ENCODE measurements at places on chromosomes 11 and 22. TPM values are rescaled to one million over a fixed set of nuclear protein-coding genes. Genes with fewer than 3 reads are reported as not detected.

- DNase-seq, result no peak
Observed at GRCh38 chr11:22728600-22729389, 62.4 kb downstream of the GAS2 start.

GNG3 gene
- not detected for total RNA-seq

RAB39A gene
- not detected for total RNA-seq

DNA sequence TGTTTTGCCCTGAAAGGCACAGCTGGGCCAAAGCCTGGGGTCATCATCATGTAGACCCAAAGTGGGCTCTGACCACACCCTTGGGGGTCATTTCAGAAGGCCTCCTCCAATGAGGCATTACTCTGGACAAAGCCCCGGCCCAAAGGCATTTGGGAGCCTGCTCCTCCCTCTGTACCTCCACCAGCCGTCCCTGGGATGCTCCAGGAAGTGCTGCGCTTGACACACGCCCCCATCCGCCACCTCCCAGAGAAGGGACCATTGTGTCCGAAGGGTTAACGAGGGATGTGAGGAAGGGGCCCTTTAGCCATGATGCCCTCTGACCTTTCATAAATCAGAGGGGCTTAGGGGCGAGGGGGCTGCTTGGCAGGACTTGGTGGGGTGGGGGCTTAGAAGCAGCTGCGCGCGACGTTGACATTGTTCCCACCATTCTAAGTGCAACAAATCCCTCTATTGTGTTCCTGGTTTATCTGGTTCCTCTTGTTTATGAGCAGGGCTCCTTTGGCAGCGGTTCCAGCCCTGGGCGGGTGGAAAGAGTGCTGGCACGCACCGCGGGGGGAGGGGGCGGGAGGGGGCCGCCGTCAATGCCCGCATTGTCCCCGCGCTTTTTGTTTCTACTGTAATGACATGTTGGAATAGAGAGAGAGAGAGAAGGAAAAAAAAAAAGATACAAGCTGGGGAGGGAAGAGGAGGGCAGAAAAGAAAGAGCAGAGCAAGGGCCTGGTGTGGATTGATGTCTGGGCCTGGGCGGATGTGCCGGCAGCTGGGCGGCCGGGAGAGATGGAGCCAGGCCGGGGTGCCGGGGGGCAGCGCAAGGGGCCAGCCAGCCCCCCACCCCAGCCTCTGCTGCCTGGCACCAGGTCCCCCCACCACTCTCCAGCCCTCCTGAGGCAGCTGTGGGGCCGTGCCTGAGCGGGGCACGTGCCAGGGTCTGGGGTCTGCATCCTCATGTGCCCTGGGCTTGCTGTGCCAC is 32.1 kb upstream of the SOX10 start:
- DNase-seq, result peak; percentile 25

DNA sequence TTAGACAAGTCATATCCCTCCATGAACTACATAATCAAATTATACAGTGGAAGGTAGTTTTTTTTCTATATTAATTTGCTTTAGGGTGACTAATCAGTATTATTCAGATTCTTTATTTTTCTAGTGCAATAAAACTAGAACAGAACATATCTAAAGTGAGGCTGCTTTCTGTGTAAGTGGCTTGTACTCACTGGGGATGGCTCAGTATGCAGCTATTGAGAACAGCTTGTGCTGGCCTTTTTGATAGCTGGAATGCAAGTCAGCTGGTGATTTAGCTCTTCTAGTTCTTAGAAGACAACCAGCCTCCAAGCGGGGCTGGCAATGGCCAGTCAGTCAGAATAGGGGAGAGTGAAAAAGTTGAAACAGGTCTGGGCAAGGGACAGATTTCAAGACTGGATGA is 119.4 kb downstream of the BLID start:
- no peak for DNase-seq

C11orf52 gene
- 6.3 TPM for total RNA-seq

POU2AF2 gene
- total RNA-seq, result 6.3 TPM

DNA sequence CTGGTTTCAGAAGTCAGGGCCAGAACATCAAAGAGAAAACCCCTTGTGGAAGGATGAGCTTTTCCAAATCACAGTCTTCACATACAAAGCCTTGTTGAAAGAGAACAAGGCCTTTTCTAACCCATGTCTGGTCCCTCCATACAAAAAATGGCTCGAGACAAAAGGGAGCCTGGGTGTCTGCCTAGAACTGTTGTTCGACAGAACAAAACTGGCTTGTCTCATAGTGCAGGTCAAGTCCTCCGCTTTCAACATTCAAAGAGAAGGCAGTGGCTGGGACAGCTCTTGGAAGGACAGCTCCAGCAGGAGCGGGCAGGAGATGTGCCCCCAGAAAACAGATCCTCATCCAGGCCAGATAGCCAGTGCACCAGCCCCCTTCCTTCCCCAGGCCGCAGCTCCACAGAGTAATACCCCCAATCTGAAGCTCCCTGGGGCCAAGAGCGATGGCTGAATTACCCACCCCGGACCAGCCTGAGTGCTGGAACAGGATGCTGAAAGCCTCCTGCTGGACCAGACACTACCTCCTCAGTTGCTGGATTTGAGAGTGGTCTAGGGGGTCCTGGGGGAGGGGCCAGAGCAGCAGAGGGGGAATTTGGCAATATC is 27.6 kb downstream of the USH1C start:
- no peak for DNase-seq

DNA sequence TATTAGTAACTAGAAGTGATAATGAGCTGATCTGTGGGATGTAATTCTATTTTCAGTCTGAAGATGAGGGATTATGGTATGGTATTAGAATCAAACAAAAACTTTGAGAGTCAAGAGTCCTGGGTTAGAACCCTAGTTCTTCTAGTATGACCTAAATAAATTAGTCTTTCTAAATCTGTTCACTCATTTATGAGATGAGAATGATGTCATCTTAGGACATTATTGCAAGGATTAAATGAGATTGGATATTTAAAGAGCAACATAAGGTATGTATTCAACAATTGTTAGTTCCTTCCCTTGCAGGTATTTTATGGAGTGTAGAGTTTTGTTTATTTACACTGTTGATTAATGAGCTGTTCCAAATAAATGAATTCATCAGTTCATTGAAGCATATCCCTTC is 21.8 kb downstream of the EMSY start:
- DNase-seq, result no peak

GRCh38 chr22:44464000-44464399 is 34.0 kb downstream of the RTL6 start:
- DNase-seq, result no peak

GRCh38 chr22:49212466-49212865 is 615.2 kb downstream of the BRD1 start:
- DNase-seq, result no peak

- no peak for DNase-seq
Observed at GRCh38 chr11:16293204-16293681, 63.1 kb downstream of the SOX6 start.

DNA sequence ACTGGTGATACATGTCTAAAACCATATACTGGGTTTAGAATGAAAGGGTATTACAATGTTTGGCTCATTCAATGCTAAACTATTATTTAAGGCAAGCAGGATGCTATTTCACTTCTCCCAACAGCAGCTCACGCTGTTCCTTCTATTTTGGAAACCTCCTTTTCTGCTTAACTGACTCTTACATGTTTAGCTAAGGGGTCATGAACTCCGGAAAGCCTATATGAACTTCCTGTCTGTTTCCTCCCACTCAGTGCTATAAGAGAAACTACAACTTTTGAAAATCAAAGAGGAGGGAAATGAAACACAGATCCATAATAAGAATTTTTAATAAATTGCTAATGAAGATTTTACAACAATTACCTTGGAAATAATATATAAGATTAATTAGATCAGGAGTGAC is 30.9 kb downstream of the SLC36A4 start:
- DNase-seq, result no peak

- no peak for DNase-seq
Observed at GRCh38 chr11:48088682-48089050, 108.3 kb downstream of the PTPRJ start.

DNA sequence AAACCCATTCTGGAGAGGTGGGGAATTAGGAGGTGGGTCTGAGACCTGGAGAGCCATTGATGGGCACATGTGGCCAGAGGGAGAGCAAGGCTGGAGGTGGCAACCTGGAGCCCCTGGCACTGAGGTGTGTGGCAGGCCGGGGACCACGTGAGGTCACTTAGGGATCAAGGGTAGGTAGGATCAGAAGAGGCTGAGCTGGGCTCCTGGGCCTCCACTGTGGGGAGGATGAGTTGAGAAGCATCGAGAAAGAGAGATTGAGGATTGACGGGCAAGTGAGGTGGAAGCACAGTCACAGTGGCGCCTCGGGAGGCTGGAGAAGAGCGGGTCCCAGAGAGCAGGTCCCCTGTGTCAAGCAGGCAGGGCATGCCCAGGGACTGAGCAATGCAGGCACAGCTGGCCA is 4.1 kb downstream of the GNAZ start:
- DNase-seq, result no peak

DNA sequence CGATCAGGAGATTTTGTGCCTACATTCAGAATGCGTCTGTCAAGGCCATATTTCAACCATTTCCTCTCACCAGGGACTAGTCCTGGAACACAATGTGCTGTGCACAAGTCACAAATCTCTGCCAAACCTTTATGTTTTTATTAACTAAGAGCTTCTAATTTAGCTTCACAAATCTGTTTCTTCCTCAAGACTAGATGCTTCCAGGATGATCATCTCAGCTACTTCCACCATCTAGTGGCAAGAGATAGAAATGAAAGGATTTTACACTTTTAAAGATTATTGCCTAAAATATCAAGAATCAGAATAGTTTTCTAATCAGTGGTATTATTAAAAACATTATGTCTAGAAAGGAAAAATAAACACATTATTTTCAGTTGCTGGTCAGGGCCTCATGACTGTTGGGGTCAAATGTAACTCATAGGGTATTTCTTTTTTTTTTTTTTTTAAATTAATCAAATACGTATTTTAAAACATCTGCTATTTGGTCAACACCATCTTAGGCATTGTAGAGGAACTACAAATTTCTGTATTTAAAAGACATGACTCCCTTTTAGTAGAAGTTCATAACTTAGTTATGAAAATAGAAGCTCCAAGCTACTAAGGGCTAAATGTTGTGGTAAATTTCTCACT is 1102.6 kb downstream of the DLG2 start:
- DNase-seq, result peak; percentile 27

DNA sequence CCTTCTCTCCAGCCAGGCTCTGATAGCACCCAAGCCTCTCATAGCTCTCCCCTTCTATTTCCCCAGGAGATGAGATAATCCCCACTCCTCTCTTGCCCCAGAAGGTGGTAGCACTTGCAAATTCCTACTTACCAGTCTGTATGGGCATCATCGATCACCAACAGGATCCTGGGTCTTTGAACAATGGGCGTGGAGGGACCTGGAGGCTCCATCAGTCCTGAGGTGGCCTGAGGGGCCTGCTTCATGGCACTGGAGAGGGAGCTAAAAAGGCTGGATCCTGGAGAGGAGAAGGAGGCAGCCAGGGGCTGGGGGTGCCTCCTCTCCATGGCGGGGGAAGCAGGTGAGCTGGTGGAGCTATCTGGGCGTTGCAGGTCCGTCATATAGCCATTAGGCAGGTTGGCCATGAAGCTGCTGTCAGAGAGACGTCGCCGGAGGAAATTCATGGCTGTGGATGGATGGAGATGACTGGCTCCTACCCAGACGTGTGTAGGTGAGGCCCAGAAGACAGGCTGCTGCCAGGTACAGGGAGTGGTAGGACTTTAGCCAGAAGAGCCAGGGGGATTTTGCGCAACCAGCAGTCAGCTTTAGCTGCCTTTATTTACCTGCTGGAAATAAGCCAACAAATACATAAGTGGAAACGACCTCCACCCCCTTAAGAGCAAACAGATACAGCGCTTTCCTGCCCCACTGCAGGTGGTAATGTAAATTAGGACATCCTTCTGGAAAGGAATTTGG is 51.8 kb downstream of the SYN3 start:
- no peak for DNase-seq

DNA sequence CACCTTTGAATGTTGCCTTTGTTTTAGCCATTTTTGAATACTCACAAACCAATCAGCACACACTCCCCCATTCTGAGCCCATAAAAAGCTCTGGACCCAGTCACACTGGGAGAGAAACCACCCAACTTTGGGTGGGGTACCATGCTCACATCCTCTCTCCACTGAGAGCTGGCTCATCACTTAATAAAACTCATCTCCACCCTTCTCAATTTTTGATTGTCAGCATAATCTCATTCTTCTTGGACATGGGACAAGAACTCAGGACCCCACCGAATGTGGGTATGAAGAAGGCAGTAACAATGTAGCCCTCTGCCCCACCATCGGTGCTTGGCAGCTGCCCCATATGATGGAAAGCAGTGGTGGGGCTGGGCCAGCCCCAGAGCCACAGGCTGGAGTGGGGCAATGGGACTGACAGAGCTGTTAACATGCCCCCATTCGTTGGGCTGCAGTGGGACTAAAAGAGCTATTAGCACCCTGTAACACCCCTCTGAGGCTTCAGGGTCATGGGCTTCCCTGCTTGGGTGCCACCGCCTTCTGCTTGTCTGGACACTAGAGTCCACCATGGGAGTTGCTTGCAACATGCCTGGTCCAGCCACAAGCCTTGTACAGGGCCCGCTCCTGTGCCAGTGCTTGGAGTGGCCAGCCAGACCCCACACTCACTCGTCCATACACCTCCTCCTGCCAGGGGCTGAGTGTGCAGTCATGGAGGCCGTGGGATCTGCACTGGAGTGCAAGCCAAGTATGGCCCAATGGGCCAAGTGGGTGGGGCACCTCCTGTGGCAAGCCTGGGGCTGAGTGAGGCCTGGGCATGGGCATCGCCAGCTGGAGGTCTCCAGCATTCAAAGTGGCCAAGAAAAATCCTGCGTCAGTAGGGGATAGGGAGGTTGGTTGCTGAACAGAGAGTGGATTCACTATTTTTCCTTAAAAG is 471.1 kb downstream of the TBC1D22A start:
- no peak for DNase-seq

- DNase-seq, result no peak
Observed at GRCh38 chr11:76551400-76551799, 106.6 kb downstream of the EMSY start.

DNA sequence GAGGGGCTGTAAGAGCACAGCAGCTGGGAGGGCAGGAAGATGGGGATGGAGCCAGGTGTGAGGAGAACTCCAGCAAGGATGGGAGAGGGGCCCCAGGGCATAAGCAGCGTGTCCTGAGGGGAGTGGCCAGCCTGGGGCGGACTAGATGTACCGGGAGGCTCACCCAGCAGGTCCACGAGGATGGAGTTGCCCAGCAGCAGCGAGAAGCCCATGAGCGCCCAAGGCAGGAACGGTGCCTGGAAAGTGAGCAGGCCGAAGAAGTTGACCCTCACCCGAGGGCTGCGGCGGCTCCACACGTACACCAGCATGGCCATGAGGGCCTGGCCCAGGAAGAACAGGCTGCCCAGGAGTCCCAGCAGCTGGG is 1.3 kb downstream of the DERL3 start:
- no peak for DNase-seq

GRCh38 chr22:49205483-49205800 is 622.2 kb downstream of the BRD1 start:
- no peak for DNase-seq

MEI1 gene
- total RNA-seq, result not detected

DNA sequence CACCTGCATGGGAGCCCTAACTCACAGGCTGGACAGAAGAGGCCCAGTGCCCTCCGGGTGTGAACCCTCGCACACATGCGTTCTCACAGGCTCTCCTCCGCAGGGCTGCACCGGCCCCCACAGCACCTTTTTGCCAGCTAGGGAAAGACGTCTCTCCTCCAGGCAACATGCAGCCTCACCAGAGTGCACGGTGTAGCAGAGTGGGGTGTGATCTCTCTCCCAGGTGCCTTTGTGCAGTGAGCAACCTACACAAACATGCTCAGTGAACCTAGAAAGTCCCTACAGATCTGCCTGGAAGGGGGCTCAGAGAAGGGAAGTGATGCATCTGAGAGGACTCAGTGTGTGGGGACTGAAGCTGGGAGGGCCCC is 3.7 kb upstream of the CARNS1 start:
- no peak for DNase-seq

All from HT-29 (cell line).